ENCODE measurements at places on chromosomes 12 and 14. TPM values are rescaled to one million over a fixed set of nuclear protein-coding genes. Genes with fewer than 3 reads are reported as not detected.

GRCh38 chr14:54894995-54895394 lies 7.6 kb downstream of the GCH1 start:
- DNase-seq: no peak

The PAX9 gene
- not detected for total RNA-seq

GRCh38 chr12:126051611-126052107 lies 986.4 kb downstream of the AACS start:
- no peak for DNase-seq

GRCh38 chr14:75399843-75400775 lies 27.7 kb upstream of the JDP2 start:
- no peak for DNase-seq

- DNase-seq: no peak
Measured at GRCh38 chr14:50657753-50658152, 10.4 kb downstream of the SAV1 start.
